ENCODE measurements at places on chromosomes 1 and 21. TPM values are rescaled to one million over a fixed set of nuclear protein-coding genes. Genes with fewer than 3 reads are reported as not detected.

- no peak for DNase-seq
These were observed 932 bp downstream of the RPF1 start for GRCh38 chr1:84479998-84480397.

- no peak for DNase-seq
These were observed 4.1 kb downstream of the KIF21B start for GRCh38 chr1:201019321-201019977.

DNA sequence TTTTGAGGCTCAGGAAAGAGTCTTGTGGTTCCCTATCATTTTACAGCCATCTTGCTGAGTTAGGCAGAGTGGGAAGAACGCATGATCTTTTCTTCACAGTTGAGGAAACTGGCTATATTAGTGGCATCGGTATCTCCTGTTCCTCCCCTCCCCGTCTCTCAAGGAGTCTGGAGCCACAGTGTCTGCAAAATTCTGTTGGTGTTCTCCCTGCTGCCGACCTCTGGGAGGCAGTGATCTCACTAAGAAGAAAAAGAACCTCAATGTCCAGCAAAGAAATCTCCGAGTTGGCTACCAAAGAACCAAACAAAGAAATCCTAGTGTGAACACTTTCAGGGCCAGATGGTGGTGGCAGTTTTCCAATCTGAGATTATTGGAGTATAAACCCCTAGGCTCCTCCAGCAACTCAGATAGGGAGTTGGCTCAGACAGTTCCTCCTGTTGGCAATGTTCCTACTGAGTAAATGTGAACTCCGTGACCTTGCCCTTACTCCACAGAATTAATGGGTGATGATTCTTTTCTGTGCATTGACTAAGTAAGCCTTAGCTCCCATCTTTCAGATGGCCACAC is 41.2 kb downstream of the PRAMEF20 start:
- no peak for DNase-seq

GRCh38 chr1:229945795-229946194 is 121.2 kb upstream of the GALNT2 start:
- DNase-seq, result no peak

DNA sequence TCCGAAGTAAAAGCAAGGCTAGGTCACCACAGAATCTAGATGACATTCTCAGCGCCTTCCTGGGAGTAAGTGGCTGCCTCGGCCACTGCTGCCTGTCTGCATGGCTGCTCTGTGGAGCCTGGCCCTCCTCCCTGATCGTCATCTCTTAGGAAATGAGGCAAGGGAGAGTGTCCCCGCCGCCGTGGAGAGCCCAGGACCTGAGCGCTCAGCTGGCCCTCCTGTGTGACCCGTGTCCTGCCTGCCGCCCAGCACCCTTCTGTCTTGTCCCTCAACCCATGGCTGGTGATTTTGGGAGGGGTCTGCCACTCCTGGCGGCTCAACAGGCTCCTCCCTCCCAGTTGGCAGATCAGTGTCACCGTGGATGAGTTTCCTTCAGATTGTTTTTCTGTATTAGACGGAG is 156.4 kb upstream of the COL6A1 start:
- DNase-seq, result no peak

DNA sequence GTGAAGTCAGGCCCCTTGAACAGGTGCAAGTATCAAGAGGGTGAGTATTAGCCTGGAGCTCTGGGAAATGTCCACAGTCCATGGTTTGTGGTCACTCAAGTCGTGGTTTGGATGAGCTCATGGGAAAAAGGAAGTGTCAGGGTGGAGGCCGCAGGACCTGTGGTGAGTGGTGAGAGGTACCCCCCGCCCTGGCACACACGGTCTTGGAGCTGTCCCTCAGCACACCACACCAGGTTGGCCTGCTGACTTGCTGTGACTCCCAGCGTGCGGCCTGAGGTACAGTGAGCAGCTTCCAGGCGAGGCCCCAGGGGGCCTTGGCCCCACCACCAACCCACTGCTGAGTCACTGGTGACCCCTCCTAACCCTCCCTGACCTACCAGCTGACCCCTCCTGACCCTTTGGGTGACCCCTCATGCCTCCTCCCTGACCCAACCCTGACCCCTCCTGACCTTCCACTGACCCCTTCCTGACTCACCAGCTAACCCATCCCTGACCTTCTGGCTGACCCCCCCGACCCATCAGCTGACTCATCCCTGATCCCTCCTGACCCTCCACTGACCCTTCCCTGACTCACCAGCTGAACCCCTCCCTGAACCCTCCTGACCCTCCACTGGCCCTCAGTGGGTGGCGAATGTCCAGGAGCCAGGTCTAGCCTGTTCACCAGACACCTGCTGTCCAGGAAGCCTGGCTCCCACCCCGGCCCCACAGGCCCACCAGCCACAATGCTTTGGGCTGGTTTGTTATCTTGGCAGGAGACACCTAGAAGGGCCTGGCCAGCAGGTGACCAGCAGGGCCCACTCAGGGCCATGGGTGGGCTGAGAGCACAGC is 34.8 kb upstream of the RNF187 start:
- no peak for DNase-seq

DNA sequence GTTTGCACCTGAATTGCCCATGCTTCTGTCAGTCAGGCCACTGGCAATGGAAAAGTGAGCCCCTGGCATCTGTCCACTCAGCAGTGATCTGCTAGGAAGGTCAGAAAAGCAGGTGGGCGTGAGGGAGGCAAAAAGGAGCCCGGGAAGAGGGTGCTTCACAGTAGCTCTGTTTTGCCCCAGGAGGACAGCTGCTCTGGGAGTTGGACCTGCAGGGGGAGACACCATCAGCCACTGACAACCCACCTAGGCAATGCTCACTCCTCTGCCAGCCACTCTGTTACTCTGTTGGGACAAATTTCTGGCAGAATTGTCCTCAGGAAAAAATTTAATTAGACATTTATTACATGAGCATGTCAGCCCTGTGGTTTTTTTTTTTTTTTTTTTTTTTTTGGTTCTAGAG is 146.4 kb downstream of the LRIG2 start:
- DNase-seq, result no peak

PTPN14 gene
- total RNA-seq, result 21.0 TPM

GRCh38 chr1:22137004-22137720 is 5.7 kb downstream of the WNT4 start:
- DNase-seq, result no peak

DNA sequence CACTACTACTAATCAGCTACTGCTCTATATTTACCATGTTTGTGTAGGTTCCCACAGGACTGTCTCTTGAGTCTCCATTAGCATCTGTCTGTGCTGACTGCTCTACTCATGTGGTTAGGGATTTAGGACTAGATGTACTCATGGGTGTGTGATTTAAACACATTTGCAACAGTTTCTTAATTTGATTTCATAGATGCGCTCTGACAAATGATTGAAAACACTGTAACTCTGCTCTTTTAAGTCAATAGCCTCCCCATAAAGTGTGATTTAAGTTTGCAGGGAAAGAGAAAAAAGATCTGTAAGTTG is 809.3 kb downstream of the NCAM2 start:
- DNase-seq, result no peak

DNA sequence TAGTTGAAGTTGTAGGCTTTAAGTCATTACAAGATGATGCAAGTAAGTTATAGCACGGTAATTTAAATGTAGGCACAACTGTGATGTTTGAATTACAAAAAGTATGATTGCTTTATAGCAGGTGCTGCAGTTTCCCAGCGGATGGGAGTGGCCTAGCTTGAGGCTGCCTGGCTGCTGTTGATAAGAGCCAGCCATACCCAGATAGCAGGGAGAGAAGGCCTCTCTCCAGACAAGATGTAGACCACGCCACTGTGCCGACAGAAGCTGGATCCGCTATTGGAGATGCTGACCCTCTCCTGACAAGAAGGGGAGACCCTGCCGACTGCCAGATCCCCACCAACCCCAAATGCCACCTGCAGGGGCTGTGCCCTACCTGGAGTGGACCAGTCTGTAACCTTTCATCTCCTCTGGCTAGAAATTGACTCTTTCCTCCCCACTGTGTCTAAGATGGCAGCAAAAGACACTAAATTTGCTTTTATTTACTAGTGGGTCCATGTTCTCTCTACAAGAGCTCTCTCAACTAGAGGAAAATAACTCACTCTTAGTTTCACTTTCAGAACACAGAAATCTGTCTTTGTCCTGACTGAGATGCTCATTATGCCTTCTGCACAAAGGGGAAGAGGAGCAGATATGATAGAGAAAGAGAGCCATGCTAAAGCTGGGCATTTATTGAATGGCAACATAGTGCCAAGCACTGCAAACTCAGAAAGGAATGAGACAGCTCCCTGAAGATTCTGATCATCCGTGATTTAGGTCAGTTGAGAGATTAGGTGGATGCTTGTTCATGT is 127.9 kb downstream of the URB2 start:
- no peak for DNase-seq

GRCh38 chr1:100704473-100704872 is 15.1 kb upstream of the VCAM1 start:
- no peak for DNase-seq

- DNase-seq, result peak; percentile 27
These were observed 8.1 kb upstream of the PRDM16 start for GRCh38 chr1:3060601-3061551.

DNA sequence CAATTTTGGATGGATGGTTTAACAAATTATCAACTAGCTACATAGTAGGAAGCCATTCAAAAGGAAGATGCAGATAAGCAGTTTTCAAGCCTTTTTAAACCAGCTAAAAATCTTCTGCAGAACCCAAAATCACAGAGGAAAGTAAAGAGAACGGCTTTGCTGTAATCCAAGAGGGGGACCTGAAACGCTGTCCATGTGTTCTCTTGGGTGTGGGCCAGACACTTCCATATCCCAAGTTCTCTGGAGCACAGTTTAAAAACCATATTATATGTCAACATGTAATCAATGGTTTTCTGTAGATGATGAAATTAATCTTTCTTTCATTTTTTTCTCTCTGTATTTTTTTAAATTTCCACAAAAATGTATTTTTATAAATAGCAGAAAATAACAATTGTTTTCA is 90.5 kb downstream of the SELENOF start:
- no peak for DNase-seq

DNA sequence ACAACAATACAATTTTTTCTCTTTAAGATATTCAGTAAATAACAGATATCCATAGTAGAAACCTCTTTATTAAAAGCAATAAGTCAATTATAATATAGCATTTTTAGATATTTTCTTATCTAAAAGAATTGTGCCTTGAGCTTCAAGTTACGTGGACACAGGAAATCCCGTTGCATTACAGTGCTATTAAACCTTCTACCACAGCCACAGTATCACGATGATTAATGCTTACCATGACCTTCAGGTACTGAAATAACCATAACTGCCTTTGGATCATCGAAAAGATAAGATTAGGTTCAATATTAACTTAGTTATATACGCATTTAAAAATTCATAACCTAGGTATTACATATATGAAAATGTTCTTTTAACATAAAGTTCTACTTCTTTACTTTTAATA is 17.9 kb downstream of the B3GALNT2 start:
- no peak for DNase-seq

OLIG2 gene
- total RNA-seq, result 40.6 TPM

GRCh38 chr1:48207131-48207530 is 15.4 kb upstream of the SLC5A9 start:
- no peak for DNase-seq

- no peak for DNase-seq
These were observed 2.7 kb downstream of the WDTC1 start for GRCh38 chr1:27237112-27237511.

GRCh38 chr1:95451054-95451453 is 217.0 kb downstream of the RWDD3 start:
- DNase-seq, result no peak
